Fibroblast of lung (primary cell): ENCODE measurements at places on chromosomes 6 and 20.

- DNase-seq = no peak
Measured at GRCh38 chr6:126477678-126478077, 137.8 kb downstream of the CENPW start.

DNA sequence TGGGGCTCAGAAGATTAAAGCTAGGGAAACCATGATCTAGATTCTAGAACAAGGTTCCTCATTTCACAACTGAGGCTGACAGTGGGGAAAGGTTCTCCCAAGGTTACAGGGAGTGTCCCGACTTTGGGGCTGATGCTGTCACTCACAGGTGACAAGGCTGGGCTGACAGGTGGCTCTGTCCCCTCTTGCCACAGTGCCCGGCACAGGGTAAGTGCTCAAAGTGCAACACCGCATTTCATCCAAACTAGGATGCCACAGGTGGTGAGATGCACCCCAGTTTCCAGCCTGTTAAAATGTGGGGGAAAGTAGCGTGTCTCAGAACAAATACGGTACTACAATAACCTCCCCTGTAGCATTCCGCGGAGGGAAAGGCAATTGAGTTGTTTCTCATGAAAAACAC lies 7.8 kb downstream of the ZBP1 start:
- no peak for DNase-seq

DNA sequence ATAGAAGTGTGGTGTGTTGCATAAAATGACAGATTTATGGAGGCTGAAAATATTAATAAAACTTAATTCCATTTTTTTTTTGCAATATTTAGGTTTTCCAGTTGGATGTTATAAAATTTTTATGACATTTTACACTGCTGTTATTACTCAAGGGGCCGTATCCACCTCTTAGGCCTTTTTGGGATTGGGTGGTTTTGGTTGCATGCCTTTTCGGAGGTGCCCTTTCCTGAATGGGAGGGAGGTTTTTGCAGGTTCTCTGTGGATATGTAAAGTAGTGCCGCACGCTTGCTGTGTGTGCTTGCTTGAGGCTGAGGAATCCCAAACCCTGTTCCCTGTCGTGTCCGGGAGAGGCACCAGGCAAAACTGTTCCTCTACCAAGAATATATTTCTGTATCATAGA lies 6.8 kb downstream of the ARID1B start:
- DNase-seq = no peak

DNA sequence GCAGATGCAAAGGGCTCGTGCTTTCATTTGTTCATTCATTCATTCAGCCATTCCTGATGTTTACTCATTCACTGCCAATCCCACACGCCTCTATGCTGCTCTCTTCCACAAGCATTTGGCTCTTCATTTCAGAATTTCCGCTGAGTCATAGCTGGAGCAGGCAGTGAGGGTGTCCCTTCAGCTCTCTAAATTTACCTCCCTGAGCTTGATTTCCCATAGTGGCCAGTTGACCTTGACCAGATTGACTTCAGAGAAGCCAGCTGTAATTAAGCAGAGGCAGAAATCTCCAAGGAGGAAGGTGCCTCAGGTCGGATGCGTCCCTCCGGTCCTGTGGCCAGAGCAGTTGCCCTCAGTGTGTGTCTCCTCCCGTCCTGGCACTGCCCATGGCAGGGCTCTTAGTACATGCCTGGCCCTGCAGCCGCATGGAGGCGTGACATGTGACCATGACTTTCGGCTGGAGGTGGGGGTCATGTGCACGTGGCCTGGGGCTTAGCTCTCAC lies 267.2 kb upstream of the ECI2 start:
- peak; percentile 89 for DNase-seq

DNA sequence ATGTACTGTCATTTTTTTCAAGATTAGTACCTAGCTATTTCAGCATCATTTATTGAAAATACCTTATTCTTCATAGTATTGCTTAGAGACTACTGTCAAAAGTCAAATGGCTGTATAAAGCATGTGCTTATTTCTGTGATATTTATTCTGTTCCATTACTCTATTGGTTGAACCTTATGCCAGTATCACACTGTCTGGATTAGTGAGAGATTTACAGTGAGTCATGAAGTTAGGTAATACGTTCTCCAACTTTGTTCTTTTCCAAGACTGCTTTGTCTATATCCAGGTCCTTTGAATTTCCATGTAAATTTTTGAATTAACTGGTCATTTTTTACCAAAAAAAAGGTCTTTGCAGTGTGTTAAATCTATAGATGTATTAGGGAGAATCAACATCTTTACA lies 18.6 kb upstream of the RNF217 start:
- DNase-seq = no peak

DNA sequence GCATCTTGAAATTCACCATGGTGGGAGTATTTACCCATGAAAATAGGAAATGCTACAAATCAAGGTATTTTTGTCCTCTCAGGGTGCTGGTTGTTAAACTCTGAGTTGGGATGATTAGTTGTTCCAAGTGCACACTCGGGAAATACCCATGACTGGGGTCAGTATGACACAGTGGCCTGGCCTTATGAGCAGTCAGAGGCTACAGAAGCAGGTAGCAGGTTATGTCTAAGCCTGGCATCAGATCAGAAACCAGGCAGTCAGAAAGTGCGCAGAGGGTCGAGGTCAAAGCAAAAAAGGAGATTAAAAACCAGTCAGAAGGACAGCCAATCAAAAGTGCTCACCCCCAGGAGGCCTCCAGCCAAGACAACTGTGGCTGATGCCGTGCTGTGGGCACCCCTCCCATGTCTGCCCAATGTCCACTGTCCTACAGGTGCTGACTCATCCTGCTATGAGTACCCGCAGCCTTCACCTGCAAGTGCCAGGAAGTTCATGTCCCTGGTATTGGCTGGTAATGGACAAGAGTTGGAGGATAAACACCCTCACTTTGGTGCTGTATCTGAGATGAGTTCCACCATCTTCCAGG lies 117.4 kb upstream of the SLC24A3 start:
- DNase-seq = no peak

DNA sequence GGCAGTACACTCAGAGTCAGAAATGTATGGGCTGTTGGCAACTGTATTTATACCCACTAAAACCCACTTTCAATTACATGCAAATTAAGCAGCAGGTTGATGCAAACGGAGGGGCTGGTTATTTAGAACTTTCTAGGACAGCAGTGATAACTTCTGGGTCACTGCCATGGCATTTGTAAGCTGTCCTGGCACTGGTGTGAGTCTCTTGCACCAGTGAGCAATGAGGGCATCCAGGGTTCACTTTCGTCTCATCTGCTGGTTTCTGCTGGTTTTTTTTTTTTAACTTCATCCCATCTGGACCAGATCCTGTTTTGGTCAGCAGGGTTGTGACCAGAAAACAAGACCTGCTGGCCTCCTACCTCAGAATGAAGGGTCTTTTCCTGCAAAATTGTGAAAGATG lies 49.2 kb downstream of the CDH26 start:
- DNase-seq = no peak

GRCh38 chr6:41591859-41592502 lies 45.8 kb downstream of the FOXP4 start:
- peak; percentile 56 for DNase-seq

DNA sequence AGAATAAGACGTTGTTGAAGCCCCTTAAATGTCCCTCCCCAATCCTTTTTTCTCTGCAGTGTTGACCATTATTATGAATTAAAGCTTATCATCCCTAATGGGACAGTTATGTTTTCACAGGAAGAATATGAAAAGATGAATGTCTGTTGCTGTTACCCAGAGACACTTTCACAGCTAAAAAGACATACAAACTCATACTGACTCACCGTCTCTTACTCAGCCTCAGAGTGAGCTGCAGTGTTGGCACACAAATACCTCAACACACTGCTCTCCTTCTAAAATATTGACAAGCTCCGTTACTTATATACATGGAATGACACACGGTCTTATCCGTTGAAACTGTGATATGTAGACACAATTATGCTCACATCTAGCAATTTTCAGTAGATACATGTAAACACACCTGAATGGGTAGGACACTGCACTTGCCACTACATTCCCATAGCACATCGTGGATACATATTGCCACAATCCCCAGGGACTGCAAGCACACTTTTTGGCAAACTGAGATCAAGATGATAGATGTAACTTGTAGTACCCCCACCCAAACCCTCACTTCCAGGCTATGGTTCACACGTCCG lies 9.6 kb upstream of the SAPCD1 start:
- DNase-seq = peak; percentile 66

DNA sequence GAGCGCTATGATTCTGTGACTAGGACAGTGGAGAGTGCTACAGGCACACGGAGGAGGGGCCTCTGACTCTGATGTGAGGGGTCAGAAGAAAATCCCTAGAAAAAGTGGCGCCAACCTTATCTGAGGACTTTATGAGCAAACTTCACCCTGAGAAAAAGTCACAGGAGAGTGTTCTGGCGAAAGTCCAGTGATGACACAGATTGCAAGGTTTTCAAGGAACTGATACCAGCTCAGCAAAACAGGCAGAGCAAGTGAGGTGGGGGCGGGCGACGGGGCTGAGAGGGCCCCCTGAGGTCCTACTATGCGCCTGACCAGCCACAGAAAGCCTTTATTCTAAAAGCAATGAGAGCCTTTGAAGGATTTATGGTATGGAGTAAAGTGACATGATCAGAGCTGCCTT lies 73.3 kb downstream of the SLC22A23 start:
- DNase-seq = peak; percentile 68

GRCh38 chr20:13186043-13186774 lies 34.9 kb upstream of the ISM1 start:
- DNase-seq = no peak

DNA sequence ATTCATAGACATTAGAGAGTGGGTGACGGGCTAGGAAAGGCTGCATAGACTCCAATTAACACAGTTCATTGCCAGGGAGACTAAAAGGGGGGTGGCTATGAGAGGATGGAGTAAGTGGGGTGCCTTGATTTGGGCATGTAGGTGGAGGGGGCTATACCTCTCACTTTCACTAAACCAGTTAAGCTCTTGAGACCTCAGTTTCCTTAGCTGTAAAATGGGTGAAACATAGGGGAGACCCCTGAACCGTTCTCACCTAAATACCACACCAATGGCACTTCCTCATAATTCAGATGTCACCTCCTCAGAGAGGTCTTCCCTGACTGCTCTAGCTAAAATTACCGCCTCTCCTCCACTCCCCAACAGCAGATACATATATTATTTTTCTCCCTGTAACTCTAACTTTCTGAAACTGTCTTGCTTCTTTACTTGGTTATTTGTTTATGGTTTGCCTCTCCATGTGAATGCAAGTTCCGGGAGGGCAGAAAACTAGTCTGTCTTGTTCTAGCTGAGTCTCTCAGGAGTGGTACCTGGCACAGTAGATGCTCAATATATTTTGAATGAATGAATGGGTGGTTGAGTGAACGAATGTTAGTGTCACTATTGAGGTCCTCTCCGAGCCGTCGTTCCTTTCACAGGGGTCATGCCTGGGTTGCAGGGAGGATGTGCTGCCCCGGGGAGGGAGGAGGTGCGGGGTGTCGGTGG lies 615 bp upstream of the EYA2 start:
- DNase-seq = no peak

GRCh38 chr6:139751179-139751578 lies 376.7 kb upstream of the CITED2 start:
- no peak for DNase-seq

GRCh38 chr20:17966432-17967310 lies 1.9 kb downstream of the SNX5 start:
- DNase-seq = peak; percentile 63

- no peak for DNase-seq
Measured at GRCh38 chr20:35274172-35275092, 3.5 kb downstream of the MMP24OS start.

- DNase-seq = no peak
Measured at GRCh38 chr6:74197310-74197709, 501.3 kb downstream of the CD109 start.

DNA sequence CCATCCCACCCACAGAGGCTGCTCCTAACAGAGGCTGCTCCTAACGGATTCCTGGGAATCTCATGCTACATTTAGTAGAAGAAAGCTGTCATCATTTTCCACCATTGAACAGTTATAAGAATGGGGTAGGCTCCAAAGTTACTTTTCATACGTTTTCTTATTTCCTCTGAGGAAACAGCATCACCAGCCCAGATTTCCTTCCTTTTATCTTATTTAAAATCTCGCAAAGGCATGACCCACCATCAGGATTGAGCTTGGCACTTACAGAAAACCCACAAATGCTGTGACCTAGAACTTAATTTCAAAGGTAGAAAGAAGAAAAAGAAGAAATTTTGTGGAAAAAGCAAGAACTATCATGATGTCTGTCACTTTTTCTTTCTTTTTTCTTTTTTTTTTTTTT lies 168.0 kb downstream of the LY86 start:
- no peak for DNase-seq

DNA sequence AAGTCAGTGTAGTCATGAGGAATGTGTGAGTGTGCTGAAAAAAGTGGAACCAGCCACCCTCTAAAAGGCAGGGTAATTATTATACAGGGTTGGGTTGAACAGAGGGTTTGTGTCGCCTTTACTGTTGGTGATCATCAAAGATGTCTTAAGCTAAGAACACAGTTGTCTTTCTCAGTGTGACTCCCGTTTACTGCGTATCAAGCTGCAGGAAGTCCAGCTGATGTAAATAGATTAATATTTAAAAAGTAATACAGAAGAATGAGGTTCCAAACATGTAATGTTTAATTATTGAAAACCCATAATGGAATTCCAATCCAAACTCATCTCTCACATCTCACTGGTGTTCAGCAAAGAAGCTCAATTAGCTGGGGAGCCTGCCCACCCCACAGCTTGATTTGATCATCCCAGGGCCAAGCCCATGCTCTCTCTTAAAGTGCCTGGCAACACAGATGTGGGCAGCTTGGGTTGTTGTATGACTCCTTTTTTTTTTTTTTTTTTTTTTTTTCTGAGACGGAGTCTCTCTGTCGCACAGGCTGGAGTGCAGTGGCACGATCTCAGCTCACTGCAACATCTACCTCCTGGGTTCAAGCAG lies 127.5 kb downstream of the SOBP start:
- no peak for DNase-seq

- DNase-seq = no peak
Measured at GRCh38 chr20:50610212-50610718, 81.1 kb downstream of the RIPOR3 start.

DNA sequence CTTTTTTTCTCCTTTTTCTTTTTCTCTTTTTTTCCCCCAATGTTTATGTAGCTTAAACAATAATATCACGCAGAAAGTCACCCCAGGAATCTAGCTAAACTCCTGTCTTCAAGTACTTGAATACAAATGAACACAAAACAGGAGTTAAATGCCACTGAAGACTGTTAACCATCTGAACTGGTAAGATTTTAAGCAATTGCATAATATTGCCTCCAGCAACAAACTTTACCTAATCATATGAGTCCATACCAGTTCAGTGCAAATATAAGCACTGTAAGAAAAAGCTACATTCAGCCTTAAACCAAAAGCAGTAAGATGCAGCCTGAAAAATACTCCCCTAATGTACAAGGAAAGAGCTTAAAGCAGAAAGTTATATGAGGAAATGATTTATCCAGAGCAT lies 173.9 kb upstream of the TFAP2D start:
- no peak for DNase-seq

- no peak for DNase-seq
Measured at GRCh38 chr6:33695451-33695887, 16.0 kb downstream of the UQCC2 start.

DNA sequence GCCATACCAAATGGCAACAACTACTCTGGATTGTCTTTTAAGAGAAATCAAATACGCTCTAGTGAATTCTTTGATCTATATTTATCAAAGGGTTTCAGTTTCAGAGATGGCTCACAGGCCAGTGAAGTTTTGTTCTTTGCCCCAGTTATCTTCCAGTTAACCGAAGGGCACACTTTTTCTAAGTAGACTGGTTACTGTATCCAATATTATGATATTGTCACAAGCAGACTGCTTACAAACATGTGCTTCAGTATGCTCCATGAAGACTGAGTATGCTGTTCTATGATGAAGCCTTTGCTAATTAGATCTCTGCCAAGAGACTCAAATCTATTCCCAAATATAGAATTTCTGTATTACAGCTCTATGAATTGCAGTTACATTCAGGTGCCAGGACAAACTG lies 181.1 kb downstream of the REV3L start:
- DNase-seq = no peak
